ENCODE measurements at places on chromosomes 2 and 18.

DNA sequence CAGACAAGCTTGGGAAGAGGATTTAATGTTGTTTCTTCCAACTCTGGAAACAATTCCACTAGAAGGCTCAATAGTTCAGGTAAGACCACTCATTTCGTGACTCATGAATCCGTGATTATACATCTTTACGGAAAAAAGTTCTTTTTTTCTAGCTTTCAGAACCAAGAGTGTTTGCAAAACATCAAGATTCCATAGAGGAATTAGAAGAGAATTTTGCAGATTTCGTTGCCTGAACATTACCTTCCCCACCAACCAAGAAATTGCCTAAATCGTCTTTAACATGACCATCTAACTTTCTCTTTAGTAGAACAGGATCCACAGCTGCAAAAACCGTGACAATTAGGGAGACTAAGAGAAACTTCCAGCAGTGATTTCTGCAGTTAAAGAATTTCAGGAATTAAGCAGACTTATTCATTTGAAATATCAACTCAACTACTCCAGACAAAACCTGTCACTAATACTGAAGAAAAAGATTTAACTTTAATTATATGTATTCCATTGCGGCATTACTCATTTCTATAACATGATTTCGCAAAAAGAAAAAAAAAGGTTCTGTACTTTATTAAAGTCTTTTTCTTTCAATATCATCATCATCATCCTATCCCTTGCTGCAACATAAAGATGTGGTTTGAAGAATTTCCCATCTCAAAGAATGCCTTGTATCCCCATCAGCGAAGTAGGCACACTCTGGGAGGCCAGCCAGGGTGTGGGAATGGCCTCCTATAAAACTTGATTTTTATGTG lies 1.9 kb upstream of the NAB1 start:
- no peak for DNase-seq

GRCh38 chr2:29147963-29148362 lies 32.7 kb downstream of the CLIP4 start:
- no peak for DNase-seq

- no peak for DNase-seq
Measured at GRCh38 chr2:209470466-209470865, 46.6 kb downstream of the MAP2 start.

GRCh38 chr2:165078913-165079312 lies 123.6 kb upstream of the SLC38A11 start:
- DNase-seq: no peak

- DNase-seq: no peak
Measured at GRCh38 chr18:42414756-42415454, 459.9 kb downstream of the PIK3C3 start.

GRCh38 chr2:112794131-112794733 lies 9.9 kb upstream of the IL1A start:
- DNase-seq: peak; percentile 34

DNA sequence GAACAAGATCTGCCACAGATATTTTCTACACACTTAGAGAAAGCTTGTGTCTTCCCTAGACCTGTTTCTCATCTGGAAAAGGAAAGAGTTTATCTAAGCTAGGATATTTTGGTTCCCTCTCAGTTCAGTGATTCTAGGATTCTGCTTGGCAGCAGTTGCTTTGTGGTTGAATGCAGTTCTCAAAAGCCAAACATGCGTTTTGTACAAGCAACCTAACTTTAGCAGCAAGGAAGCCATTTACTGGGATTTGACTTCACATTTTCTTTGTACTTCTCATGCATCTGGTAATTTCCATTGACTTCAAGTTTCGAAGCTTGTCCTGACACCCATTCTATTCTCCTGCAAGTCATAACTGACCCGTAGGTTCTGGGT lies 33.3 kb downstream of the VSNL1 start:
- no peak for DNase-seq

- no peak for DNase-seq
Measured at GRCh38 chr2:12352889-12353288, 363.8 kb upstream of the TRIB2 start.

GRCh38 chr18:45357686-45358470 lies 257.4 kb upstream of the SLC14A2 start:
- DNase-seq: no peak

DNA sequence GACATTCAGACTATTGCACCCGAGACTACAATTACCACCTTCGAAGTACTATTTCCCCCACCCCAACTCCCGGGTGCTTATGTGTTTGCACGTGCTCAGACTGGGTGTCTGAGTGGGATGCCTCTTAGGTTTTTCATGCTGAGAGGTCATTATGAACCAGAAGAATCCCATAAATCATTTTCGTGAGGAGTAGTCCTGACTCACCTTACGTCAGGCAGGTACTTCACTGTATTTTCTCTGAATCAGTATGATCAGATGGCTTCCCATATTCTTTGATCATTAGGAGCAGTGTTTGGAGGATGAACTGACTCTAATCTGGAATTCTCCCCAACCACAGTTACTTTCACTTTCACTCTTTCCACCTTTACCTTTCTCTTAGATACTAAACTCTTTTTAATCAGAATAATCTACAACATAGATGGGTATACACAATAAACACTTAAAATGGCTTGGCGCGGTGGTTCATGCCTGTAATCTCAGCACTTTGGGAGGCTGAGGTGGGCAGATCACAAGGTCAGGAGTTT lies 38.4 kb upstream of the STAT4 start:
- DNase-seq: no peak

GRCh38 chr2:20666304-20667150 lies at the start of gene GDF7:
Gene GDF7, plus strand, starts transcription at chr2:20667144. Its CDS starts 96 bp downstream, at chr2:20667240.
- no peak for DNase-seq

GRCh38 chr2:71938108-71938507 lies 209.6 kb downstream of the CYP26B1 start:
- DNase-seq: no peak

DNA sequence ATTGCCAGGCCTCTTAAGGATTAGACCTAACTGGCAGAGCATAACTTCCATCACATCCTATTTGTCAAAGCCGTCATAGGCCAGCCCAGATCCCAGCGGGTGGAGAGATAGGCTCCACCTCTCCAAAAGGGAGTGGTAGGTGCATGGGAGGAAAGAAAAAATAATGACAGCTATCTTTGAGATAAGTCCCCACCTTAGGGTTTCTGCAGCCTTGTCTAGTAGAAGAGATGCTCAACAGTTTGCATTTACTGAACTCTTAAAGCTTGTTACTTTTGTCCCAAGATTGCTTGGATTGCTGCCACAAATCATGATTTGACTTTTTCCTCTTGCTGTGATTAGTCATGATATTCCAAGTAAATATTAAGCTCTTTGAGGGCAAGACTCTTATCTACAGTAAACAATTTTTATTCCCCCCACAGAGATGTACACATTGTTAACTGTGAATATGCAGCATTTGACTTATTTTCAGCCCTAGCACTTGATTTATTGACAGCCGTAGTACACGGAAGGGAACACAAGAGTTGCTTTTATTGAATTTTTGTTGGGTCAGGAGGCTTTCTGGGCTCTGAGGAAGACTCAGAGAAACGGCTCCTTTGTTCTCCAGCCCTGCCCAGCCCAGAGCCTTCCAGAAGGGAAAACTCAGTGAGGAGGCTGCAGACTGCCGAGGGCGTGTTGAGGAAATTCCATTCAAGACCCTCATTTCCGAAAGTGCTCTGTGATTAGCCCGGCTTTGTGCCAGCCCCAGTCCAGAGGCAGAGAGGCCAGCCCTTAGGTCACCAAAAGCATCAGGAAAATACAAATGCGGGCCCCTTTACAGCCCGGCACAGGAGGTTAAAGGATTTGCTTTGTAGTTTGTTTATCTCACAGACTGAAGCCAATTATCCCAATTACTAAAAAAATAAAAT lies 75.5 kb upstream of the ZNF532 start:
- DNase-seq: peak; percentile 80

GRCh38 chr2:137202318-137202717 lies 437.0 kb downstream of the THSD7B start:
- no peak for DNase-seq

DNA sequence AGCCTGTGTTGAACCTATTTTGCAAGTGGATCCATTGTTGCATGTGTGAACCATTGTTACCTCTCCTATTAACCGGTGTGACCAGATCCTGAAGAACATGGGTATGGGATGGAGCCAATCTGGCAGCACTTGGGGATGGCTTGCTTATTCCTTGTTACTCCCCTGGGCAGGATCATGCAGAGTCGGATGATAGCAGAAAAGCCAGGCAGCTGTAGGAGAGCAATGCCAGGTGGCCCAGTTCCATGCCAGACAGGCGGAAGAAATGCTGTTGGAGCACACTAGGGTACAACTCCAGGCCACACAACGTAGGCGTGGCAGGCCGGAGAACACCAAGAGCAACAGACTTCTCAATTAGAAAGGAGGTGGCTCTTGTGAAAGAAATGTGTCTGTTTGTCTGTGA lies 16.3 kb upstream of the MYO1B start:
- DNase-seq: no peak

- DNase-seq: no peak
Measured at GRCh38 chr2:33531549-33532059, 55.2 kb downstream of the RASGRP3 start.

DNA sequence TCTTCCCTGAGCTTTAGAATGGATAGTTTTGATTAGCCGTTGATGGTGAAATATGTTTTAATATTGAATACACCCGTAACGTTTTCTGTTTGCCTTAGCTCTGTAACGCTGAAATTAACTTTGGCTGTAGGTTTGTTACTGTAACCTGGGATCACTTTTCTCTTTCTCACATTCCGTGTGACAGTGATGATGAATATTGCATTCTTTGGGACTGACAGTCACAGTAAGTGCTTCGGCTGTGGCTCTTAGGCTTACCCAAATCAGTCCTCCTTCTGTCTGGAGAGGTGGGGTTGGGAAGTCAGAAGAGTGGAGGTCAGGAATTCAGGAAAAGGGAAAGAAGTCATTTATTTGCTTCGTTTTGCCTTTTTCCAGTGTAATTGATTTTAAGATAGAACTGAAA lies 18.0 kb downstream of the RMC1 start:
- DNase-seq: no peak

- DNase-seq: no peak
Measured at GRCh38 chr18:40944576-40944975, 1010.5 kb upstream of the PIK3C3 start.

GRCh38 chr2:156321243-156321904 lies 11.1 kb downstream of the NR4A2 start:
- DNase-seq: no peak

- DNase-seq: no peak
Measured at GRCh38 chr2:132980304-132980703, 310.3 kb upstream of the LYPD1 start.

GRCh38 chr2:74384051-74384450 lies 3.9 kb upstream of the DCTN1 start:
- DNase-seq: no peak

- DNase-seq: no peak
Measured at GRCh38 chr2:51031021-51031780, 731 bp downstream of the NRXN1 start.

GRCh38 chr2:13195270-13195669 lies 478.5 kb downstream of the TRIB2 start:
- DNase-seq: no peak

DNA sequence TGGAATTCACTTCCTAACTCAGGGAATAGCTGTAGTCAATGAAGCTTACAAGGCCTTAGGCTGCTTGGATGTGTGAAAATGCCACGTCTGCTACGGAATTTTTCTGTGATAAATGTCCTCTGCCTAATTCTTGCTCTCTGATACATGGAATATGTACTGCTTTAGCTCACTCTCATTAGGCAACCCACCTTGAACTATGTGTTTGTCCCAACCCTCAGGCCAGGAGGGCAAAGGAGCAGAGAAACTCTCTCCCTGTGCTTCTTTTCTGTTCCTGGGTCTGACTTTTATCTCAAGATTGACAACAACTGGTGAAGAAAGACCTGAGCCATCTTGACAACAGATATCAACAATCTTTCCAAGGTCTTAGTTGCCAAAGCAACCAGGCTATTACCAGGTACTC lies 143.9 kb downstream of the GCA start:
- no peak for DNase-seq
